Fibroblast of the aortic adventitia (primary cell): ENCODE measurements at places on chromosomes 5 and 9. TPM values are rescaled to one million over a fixed set of nuclear protein-coding genes. Genes with fewer than 3 reads are reported as not detected.

Gene FAM221B
- total RNA-seq, result not detected in 2 replicates

Gene CA9
- total RNA-seq, result 0.45 and 1.5 TPM in 2 replicates

Gene IFNA13
- not detected in 2 replicates for total RNA-seq

Gene SLC6A19
- total RNA-seq, result not detected in 2 replicates

Gene MTRR
- 21.6 and 40.3 TPM in 2 replicates for total RNA-seq

Gene OR1L8
- total RNA-seq, result 0.08 TPM in 1 of 2 replicates, not detected in the other
